T-helper 22 cell (primary cell): ENCODE measurements at places on chromosomes 11 and 22.

DNA sequence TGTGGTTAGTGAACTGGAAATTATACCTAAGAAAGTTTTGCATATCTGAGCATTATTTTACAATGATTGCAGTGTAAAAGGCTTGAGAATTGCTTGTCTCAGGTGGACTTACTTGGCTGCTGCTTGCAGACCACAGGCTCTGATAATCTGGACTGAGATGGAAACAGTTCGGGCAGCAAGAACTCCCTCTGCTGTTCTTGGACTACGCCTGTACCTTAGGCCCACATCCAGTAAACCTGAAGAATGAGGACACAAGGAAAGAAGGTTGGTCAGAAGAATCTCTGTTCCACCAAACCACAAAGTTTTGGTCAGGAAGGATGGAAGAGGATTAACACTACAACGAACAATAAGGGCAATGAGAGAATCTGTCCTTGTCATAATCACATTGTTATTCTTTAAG lies 80.1 kb downstream of the C2CD3 start:
- DNase-seq, result no peak

GRCh38 chr11:108768370-108768769 lies 103.5 kb downstream of the DDX10 start:
- DNase-seq, result no peak

DNA sequence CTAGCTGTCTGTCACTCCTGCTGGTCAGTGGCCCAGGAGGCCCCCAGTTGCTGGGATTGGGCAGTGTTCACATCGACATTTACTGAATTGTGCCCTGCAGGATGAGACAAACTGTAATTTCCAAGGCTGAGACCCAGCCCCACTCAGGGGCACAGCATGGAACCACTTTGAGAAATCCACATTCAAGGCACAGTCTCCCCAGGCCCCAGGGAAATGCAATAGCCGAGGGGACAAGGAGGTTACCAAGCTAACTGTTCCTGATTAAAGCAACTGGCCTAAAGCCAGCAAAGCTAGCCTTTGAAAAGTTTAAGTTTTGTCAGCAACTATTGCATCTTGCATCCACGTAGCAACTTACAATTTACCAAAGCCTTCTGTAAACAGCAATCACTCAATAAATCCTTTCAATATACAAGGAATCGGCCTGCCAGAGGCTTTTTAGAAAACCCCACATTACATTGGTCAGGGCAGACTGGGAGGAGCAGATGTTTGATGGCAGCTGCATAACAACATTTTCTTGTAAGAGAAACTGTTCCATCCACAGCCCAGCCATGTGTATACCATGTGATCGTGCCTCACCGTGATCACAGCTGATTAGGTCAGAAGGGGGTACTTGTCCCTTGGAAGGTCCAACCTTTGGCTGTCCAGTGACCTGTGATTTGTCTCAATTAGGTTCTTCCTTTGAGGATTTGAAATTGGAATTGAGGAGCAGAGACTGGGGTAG lies 103.9 kb downstream of the TENM4 start:
- DNase-seq, result no peak

- DNase-seq, result no peak
These were observed 86.5 kb downstream of the MICAL2 start for GRCh38 chr11:12196872-12197271.

DNA sequence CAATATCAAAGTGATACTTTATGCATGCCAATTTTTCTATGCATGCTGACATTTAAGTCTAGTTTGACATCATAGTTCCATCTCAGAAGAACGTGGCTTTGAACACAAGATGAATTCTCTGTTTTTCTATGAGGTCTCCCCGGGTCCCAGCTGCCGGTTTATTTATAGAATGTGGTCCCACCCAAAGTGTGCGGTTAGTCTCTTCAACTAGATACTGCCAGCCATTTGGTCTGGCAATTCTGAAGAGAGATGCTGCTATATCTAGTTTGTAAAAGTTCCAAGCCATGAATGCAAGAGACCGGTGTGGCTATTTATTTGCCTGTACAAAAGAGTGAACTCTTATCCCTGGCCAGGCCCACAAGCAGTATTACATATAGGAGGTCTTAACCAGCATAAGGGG lies 9.2 kb downstream of the OR5A2 start:
- DNase-seq, result no peak

DNA sequence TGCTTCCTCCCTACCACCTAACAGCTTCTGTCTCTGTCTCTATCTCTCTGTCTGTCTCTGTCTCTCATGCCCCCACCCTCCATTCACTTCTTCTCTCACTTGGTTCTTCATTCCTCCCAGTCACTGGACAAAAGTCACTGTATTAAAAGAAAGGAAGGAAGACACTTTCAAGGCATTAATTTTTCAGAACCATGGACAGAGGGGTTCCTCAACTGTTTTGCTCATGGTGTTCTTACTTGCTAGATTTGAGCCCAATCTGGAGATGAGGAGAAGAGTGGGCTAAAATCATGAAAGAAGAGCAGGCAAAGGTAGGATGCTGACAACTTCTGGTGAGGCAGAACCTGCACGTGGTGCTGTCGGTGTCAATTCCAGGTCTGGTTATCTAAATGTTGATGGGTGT lies 116.7 kb upstream of the LARGE1 start:
- DNase-seq, result no peak
